ENCODE measurements at places on chromosomes 2 and 18.

DNA sequence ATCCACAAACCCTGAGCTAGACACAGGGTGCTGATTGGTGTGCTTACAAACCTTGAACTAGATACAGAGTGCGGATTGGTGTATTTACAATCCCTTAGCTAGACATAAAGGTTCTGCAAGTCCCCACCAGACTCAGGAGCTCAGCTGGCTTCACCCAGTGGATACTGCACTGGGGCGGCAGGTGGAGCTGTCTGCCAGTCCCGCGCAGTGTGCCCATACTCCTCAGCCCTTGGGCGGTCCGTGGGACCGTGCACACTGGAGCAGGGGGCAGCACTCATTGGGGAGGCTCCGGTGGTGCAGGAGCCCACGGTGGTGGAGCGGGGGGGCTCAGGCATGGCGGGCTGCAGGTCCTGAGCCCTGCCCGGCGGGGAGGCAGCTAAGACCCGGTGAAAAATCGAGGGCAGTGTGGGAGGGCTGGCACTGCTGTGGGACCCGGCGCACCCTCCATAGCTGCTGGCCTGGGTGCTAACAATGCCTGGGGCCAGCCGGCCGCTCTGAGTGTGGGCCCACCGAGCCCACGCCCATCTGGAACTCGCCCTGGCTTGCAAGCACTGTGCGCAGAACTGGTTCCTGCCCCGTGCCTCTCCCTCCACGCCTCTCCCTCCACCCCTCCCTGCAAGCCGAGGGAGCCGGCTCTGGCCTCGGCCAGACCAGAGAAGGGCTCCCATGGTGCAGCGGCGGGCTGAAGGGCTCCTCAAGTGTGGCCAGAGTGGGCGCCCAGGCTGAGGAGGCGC is 75.6 kb downstream of the MOB4 start:
- DNase-seq, result no peak

DNA sequence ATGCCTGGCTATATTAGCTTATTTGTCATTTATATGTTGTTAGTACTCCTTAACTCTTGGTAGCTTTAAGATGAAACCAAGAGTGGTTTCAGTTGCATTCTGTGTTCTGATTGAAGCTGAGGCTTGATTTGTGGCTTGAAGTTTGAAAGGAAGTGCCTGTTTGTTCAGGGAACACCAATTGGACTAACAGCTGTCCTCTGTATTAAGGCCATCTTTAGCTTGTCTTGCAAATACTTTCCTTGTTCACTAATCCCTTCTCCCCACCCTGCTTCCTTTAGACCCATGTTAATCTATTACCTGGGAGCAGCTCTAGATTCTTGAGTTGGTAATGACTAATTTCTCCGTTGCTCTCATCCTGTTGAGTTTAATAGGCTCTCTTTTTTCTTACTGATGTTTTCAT is 13.4 kb downstream of the ITGA6 start:
- DNase-seq, result no peak

GRCh38 chr2:144516411-144516980 is 3.4 kb downstream of the ZEB2 start:
- no peak for DNase-seq

DNA sequence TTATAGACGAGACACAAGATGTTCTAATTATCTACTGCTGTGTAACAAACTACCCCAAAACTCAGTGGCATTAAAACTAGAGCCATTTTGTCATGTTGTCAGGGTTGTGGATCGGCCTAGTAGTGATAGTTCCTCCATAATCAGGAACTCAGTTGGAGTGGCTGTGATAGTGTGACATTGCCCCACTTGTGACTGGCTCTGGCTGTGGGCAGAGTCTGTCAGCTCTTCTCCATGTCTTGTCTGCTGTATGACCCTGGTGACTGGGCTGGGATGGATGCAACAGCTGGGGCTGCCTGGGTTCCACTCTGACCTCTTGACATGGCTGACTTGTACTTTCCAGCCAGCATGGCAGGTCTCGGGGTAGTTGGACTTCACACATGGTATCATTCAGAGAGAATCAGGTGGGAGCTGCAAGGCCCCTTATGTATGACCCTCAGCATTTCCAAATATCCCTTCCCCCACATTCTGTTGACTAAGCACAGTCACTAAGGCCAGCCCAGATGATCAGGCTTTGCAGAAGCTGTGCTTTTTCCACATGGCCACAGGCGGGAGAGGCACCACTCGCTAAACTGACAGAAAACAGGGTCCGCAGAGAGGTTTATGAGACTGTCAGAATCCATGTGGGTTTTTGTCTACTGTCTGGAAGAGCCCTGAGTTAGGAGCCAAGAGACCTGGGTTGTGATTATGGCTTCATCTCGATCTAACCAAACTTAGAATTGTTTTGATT is 50.3 kb downstream of the SETBP1 start:
- DNase-seq, result no peak

- no peak for DNase-seq
Observed at GRCh38 chr2:72543497-72544216, 282.2 kb downstream of the EXOC6B start.

- no peak for DNase-seq
Observed at GRCh38 chr18:67094123-67094522, 422.4 kb downstream of the DSEL start.

DNA sequence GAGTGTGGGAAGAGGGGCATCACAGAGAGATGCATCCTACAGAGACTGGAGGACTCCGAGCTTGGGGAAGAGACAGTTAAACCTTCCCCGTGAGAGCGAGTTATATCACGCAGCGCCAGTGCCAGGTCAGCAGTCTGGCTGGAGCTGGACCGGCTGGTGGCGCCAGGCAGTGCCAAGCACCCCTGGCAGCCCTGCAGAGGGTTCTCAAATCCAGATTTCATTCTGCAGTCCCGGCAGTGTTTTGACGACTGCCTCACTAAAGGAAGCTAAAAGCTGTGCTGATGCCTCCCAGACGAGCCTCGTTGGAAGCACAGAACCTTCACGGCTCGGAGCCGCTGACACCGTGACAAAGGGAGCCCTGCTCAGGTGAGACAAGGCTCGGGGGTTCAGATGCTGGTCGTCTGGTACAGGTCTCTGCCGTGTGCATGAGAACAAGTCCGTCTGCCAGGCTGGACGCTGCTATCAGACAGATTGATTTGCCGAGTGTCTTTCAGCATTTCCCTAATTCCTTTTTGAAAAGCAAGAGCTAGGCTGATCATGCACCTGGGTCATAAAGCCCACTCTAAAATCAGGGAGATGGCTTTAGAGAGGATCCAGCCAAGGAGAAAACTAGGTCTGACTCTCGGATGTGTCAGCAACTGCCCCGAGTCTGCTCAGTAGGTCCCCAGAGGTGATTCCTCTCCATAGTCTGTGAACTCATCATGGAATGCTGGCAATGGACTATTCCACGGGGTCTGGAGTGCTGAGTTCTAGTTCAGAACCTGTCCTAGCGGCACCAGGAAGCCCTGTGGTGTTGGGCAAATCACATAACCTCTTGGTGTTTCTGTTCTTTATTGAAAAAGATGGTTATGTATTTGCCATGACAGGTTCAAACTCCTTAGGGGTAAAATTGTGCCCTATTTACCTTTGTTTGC is 240.6 kb downstream of the SOX11 start:
- DNase-seq, result no peak

DNA sequence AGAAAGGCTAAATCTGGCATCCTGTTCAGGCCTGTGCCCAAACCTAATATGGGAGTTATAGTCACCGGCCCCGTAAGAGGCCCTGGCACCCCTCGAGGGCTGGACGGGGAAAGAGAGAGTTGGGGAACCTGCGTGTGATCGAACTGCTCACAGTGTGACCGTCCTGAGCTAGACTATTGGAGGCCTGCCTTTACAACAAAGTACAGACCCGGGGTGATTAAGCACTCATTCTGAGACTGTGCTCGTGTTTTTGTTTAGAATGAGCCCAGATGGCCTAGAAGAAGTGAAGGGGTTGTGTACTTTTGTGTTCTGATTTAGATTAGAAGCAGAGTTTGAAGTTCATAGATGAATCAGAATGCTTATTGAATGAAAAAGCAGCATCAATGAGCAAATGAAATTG is 115.3 kb downstream of the ACOXL start:
- DNase-seq, result no peak

DNA sequence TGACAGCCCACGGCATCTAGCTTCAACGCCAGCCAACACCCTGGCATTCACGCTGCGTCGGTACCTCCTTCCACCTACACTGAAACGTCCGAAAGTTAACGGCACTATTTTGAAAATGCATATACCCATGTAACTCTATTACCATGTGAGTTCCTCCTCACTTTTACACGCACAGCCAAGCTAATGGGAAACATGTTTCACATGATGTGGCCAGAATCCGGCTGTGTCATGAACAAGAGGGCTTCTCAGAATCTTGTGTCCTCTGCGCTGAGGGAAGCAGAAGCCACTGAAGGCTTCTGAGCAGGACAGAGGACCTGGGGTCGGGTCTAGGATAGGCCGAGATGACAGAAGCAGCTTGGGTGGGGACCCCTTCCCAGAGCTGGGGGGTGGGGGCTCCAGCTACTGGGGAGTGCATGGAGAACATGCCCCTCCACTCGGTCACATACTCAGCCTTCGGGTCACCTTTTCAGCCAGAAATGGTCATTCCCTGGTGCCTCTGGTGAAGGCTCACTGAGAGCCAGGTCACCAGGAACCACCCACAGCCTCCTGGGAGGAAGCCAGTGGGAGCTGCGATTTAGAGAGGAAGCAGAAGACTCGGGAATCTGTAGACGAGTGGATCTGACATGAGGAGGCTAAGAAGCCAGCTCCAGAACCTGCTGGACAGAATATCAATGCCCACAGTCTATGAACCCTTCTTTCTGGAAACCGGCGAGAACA is 41.5 kb downstream of the HDAC4 start:
- DNase-seq, result no peak

GRCh38 chr2:200782251-200782650 is 29.5 kb upstream of the BZW1 start:
- DNase-seq, result no peak

DNA sequence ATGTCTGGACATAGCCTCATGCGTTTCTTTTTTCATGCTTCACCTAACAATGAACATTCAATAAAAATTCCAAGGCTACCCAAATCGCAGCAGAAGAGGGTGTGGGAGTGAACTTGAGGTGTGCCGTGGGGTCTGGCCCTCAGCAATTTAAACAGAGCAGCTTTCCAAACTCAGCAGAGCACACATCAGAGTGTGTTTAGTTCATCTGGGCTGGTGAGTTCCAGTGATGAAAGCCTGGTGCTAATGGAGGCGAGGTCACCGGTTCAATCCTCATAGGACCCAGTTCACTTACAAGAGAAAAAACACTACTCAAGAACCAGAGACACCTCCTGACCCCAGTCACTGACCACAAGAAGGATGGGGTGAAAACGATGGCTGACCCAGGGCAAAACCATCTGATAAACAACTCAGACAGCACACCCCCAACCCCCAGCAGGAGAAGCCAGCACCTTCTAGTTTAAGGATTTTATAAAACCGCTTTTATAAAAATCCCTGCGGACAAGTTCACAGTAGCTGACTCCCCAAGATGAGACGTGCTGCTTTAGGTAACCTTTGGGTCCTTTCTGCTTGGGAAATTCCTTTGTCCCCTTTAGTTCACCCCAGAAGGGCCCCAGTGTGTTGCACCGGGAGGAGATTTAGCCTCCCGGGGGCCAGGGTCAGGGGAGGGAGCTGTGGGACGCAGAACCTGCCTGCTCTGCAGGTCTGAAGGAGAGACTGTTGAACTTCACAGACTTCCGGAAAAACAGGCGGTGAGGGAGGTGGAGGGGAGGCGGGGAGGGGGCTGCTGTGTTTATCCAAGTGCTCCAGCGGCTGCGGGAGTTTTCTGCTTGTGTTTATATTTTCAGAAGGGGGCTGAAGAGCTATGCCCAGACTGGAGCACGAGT is 152.7 kb upstream of the SOX11 start:
- DNase-seq, result no peak

DNA sequence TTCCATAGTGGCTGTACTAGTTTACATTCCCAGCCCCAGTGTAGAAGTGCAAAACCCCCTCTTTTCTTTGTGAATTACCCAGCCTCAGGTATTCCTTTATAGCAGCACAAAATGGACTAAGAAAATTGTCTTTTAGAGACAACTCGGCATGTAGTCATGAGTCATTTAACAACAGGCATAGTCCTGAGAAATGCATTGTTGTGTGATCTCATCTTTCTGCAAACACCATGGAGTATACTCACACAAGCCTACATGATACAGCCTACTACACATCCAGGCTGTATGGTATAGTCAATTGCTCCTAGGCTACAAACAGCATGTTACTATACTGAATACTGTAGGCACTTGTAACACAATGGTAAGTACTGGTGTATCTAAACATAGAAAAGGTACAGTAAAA is 44.4 kb upstream of the MBP start:
- DNase-seq, result no peak

DNA sequence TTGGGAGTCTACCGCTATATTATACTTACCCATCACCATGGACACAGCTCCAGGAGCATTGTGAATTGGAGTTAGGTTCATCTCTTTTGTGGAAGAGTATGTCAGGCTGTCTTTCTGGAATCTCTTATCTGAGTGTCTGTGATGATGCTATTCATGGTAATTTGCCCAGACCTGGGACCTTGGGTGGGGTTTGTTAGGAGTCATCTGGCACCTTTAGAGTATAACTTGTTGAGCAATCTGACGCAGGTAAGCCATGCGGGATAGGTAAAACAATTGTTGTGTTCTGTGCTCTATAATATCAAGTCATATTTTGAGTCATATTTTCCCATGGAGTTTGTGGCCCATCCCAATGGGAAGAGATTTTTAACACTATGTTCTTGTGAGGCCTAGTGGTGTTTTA is 49.7 kb upstream of the MAPRE2 start:
- DNase-seq, result no peak

DNA sequence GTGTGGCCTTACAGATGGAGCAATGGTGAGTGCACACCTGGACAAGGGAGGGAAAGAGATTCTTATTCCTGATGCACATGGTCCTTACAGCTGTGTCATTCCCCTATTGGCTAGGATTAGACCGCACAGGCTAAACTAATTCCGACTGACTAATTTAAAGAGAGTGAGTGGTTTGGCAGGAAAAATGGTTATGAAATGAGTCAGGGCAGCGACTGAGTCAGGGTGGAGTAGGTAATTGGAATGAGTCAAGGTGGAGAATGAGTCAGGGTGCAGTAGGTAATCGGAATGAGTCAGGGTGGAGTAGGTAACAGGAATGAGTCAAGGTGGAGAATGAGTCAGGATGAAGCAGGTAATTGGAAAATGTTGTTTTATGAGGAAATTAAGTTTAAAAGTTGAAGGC is 1353.7 kb upstream of the LRRTM1 start:
- no peak for DNase-seq

DNA sequence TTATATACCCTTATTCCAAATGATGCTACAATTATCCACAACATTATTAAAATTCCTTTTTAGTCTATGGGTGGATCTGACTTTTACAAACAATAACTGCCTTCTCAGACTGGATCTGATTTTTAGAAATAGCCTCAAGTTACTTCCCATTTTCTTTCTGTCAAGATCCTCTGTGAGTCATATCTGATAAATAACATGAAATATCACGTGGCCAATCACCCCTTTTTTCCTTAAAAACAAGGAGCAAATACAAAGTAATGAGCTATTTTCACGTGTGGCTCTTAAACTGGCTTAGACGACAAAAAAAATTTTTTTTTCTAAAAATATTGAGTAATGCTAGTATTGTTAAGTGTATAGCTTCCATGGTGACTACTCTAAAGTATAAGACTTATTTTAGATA is 6.7 kb downstream of the PELI1 start:
- DNase-seq, result no peak

Data from WERI-Rb-1 (cell line).